CD4-positive, alpha-beta T cell treated with Interferon alpha-2 for 1 hour (primary cell): ENCODE measurements at places on chromosomes 16 and 17.

GRCh38 chr17:82477934-82478333 lies 19.4 kb downstream of the NARF start:
- DNase-seq = no peak

- DNase-seq = no peak
These were observed 9.0 kb upstream of the ZNF689 start for GRCh38 chr16:30619202-30619601.

- peak; percentile 58 for DNase-seq
These were observed 12.3 kb downstream of the CES4A start for GRCh38 chr16:67000384-67001351.

- no peak for DNase-seq
These were observed 130.0 kb downstream of the CYB561 start for GRCh38 chr17:63316100-63316499.

GRCh38 chr16:63216696-63217423 lies 1180.6 kb upstream of the CDH8 start:
- no peak for DNase-seq

DNA sequence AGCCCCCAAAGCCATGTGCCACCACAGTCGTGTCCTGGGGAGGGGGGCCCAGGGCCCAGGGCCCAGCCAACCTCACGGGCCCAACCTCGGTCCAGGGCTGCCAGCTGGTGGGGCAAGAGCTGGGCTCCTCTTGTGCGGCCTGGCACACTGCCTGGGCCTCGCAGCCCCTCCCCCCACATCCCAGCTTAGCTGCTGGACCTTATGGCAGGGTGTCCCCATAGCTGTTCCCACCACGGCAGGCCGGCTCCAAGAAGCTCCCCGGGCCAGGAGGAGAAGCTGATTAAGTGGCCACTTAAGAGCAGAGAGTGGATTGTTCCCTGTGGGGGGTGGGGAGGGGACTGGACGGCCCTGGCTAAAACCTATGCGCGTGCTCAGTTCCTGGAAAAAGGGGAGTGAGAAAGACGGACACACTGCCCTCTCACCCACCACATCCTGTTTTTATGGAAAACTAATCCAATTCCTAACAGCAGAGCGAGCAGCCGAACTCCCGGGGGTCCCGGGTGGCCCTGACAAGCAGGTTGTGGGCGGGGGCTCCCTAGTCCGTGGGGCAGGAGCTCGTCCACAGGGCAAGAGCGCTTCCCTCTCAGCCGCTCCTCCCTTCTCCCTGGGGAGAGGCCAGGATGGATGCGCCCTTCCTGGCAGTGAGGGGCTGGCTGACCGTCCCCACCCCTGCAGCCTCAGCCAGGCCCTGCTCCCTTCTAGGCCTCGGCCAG lies 16.8 kb downstream of the PIEZO1 start:
- no peak for DNase-seq

DNA sequence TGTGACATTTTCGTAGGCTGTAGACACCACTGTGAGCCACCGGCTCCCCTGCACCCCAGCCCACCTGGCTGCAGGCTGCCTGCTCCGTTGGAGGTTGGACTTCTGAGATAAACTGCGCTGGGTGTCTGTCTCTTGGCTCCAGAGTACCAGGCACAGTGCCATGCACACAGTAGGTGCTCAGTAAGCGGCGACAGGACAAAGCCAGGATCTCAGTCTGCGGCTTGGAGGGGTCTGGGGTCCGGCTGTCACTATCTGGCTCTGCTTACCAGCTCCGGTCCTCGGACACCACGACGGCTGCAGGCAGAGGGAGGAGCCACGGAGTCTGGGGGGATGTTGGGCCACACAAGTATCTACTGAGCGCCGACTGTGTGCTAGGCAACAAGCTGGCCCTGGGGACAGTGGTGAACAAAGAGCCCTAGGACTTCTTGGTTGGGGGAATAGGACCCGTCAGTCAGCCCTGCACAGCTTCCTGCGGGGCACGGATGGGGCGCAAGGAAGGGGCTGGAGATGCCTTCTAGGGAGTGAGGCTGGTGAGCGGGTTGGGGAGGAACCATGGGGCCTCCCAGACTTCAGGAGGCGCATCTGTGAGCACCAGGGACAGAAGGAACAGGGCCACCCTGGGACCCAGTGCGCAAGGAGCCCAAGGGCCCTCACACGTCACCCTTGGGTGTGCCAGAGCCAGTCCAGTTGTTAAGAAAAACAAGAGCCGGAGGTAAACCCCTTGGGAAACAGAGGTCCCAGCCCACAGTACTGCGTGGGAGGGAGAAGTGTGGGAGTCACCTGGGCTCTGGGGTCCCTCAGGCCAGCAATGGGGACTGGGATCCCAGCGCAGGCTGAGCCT lies 17.3 kb downstream of the JPH3 start:
- no peak for DNase-seq

DNA sequence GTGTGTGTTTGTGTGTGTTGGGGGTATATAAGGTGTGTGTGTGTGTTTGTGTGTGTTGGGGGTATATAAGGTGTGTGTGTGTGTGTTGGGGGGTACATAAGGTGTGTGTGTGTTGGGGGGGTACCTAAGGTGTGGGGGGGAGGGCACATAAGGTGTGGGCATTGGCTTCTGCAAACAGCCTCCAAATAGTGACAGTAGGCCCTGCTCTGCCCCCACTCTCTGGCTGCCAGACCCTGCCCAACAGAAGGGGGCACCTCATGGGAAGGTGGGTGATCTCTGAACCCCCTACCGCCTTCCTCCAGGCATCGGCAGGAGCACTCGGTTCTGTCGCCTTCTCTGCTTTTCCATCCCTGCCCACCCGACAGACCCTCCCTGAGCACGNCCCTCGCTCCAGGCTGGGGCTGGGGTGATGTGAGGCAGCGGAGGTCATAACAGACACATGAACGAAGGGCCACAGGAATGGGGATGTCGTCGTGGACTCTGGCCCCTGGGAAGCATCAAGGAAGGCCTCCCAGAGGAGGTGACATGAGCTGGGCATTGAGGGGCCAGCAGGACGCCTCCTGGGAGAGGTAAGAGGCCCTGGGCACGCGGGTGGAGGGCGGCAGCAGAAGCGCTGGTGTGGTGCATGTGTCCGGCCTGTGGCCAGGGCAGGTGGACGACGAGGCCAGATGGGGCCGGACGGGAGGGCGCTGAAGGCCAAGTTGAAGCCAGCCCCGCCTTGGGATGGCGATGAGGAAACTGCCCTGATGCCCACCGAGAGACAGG lies 136.6 kb upstream of the RPH3AL start:
- DNase-seq = peak; percentile 47

DNA sequence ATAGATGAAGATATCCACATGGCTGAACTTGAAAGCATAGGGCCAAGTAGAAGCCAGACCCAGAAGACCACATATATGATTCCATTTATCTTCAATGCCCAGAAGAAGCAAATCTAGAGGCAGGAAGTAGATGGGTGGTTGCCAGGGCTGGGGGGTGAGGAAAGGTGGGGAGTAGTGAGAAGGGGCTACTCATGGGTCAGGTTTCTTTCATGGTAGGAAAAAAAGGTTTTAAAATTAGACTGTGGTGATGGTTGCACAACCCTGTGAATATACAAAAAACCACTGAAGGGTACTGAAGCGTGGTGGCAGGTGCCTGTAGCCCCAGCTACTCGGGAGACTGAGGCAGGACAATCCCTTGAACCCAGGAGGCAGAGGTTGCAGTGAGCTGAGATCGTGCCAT lies 5.4 kb downstream of the CD2BP2 start:
- no peak for DNase-seq

DNA sequence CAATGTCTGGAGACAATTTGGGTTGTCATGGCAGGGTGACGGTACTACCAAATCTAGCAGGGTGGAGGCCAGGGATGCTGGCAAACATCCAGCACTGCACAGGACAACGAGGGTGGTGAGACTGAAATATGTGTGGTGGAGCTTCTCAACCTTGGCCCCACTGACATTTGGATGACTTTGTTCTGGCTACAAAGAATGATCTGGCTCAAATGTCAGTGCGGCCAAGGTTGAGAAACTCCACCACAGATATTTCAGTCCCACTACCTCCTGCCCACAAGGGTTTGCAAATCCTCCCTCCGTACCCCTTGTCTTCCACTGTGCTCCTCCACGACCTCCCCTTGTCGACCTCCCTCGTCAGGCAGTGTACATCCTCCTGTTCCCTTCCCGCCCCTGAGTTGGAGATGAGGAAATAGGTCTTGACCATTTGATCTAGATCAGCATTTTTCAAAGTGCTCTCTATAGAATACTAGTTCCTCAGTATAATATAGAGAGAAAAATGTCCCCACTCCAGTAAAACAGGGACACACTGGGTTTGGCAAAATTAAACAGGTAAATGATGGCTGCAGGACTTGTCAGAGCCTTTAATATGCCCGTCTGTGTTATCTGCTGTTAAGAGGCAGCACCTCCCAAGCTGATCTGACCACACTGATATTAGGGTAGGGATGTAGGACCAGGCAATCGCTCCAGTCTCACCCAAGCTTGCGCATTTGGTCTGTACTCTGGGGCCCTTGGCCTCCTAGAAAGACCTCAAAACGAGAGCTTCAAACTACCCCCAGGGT lies 6.8 kb downstream of the OSGIN1 start:
- DNase-seq = no peak

- no peak for DNase-seq
These were observed 222.7 kb upstream of the CIBAR2 start for GRCh38 chr16:85334718-85335583.

DNA sequence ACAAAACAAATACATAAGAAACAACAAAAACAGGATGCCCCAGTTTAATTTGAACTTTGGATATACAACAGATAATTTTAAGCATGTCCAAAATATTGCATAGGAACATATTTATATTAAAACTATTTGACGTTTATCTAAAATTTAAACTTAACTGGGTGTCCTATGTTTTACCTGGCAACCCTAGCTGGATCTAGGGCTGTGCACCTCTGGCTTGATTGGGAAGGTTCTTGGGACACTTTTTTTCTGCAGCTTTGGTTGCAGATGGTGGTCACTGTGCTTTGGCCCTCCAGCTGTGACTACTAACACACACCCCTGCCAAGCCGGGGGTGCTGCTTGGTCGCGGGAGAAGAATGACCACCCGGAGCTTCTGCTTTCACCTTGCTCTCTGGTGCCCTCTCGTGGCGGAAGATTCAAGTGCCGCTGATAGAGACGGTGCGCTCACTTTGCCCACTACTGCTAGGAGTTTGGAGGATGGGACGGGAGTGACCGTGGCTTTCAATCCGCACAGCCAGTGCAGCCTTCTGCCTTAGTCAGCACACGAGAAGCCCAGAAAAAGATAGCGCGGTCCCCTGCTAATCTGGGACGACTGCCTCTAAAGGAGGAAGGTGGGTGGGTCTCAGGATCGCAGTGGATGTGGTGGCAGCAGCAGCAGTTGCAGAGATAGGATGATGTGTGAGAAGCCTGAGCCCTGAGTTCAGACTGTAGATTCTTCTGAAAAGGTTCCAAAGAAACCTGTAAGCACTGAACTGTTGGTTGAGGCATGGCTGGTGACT lies 6.7 kb downstream of the SPACA3 start:
- peak; percentile 58 for DNase-seq

- peak; percentile 54 for DNase-seq
These were observed 14.3 kb downstream of the RAPGEFL1 start for GRCh38 chr17:40191237-40192208.

- DNase-seq = peak; percentile 70
These were observed 40.7 kb upstream of the ANKFY1 start for GRCh38 chr17:4304417-4305027.

- DNase-seq = peak; percentile 3
These were observed 148.2 kb upstream of the GOT2 start for GRCh38 chr16:58882292-58882691.

DNA sequence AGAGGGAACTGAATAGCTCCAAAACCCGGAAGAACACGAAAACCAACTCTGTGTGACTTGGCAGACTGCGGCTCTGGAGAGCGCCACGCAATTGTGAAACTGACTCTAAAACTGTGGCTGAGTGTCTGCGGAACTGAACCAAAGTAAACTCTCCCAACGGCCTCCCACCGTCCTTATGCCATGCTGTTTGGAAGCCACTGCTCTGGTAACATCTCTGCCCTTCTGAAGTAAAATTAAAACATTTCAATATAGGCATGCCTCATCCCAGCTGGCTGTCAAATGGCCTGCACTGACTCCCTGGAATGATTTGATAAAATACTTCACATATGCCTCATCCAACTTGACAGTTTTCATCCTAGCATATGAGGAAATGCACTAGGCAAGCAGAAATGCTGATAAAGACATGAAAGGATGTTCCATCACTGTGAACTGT lies 70.2 kb downstream of the PARN start:
- DNase-seq = no peak

GRCh38 chr16:75443298-75443697 lies 10.0 kb upstream of the CFDP1 start:
- no peak for DNase-seq

- DNase-seq = no peak
These were observed 17.7 kb downstream of the SREBF1 start for GRCh38 chr17:17819111-17819510.

DNA sequence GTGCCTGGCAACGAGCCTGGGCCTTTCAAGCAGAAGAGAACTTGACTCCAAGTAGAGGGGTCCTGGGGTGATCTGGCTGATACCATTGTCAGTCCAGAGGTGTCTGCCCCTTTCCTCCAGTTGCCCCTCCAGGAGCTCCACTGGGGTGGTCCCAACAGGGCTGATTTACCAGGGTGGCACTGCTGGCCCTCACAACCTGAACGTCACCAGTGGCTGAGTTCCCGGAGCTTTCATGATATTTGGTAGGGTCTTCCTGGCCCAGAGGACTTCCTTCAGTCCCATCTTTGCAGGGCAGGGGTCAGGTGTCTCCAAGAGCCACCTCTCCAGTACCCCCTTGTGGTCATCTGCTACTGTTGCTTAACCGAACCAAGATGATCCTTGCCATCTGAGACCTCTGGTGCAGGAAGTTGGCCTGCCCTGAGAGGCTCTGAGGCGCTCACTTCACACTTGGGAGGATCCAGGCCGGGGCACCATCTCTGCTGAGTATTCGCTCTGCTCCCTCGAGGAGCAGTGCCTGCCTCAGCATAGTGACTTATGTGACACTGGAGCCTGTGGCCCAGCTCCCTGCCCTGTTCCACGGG lies 3.5 kb downstream of the LIMD2 start:
- peak; percentile 67 for DNase-seq

DNA sequence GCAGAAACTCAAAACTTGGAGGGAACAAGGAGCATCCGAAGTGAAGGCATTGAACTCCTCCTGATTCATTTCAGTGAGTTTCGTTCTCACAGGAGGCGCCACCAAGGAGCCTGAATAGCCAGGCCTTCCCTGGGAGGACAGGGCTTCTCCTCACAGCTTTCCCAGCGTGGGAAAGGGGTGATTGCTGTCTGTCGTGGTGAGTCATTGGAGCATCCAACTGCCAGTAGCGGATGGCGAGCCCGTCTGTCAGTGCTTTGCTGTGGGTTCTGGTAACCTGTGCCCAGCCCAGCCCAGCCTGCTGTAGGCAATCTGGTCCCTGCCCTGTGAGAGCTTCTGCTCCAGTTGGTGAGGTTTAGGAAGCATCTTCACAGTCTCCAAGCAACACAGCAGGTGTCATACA lies 28.3 kb downstream of the PLCD3 start:
- no peak for DNase-seq

DNA sequence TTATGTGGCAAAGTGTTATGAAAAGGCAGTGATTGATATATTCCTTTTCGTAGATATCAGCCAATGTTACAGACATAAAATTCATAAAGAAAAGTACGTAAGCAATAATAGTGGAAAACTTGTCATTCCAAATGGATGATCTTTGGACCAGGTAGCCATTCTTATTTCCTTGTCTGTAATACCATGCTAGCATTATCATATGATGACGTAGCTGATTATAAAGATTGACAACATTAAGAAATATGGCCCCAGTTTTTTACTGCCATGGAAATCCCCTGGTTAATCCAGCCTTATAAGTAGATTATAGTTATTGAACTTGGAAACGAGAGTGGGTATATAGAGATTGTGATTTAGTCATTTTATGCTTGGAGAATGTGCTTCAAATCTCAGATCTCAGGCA lies 8.8 kb downstream of the TANC2 start:
- no peak for DNase-seq
